Suprapubic skin (tissue), 4 donors: ENCODE measurements at places on chromosomes 7 and 10. TPM values are rescaled to one million over a fixed set of nuclear protein-coding genes. Genes with fewer than 3 reads are reported as not detected.
A peak's percentile ranks its signal among the peaks of the same experiment; 100 is the strongest.

- H3K4me1 ChIP-seq = no peaks in the 10 kb centered on the region
- no peak for DNase-seq
- no peaks in the 10 kb centered on the region for H3K36me3 ChIP-seq
- H3K27ac ChIP-seq = no peak overlapping the region
- no peak overlapping the region for H3K4me3 ChIP-seq
These were observed 230.6 kb upstream of the FZD8 start for GRCh38 chr10:35872671-35873070.

DNA sequence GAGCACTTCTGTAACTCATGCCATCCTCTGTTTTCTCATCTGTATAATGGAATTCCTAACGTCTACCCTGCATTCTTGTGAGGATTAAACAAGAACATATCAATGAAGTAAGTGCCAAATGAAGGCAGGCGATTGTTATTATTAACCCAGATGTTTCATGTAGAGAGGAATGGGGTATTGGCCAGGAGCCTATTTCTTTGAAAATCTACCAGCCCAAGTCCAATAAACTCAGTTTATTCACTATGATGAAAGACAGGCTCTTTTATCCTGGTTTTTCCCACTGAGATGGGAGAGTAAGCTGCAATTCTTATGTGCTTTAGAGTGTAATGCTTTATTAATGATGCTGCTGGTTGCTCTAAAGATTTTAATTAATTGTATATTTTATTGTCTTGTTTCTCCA lies 9.6 kb downstream of the CTTNBP2 start:
- DNase-seq = no peak
- H3K27ac ChIP-seq = no peak overlapping the region
- H3K27me3 ChIP-seq = no peaks in the 10 kb centered on the region
- H3K4me3 ChIP-seq = no peak overlapping the region

GRCh38 chr7:50217821-50218281 lies 86.7 kb upstream of the IKZF1 start:
- no peak overlapping the region for H3K27ac ChIP-seq
- H3K4me1 ChIP-seq = peaks cover 2% of the 10 kb centered on the region
- H3K27me3 ChIP-seq = no peaks in the 10 kb centered on the region

DNA sequence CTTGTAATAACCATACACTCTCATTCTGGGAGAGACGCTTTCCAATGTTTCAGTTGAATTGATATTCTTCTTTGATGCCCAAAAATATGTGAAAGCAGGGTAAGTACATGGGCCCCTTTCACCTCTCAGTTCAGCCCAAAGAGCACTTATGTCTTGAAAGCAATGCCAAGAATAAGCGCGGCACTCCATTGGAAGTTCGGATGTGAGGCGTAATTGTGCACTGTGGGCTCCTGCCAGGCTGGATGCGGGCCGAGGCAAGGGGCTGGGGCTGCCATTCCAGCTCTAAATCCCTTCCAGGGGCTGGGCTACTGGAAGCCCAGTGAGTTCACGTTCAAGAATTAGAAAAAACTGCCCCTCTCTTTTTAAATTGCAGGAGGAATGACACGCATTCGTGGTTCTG lies 113.8 kb downstream of the EBF3 start:
- no peak overlapping the region for H3K27ac ChIP-seq
- DNase-seq = peak; percentile 38
- peaks cover 4% of the 10 kb centered on the region for H3K36me3 ChIP-seq
- no peak overlapping the region for H3K4me3 ChIP-seq
- peaks cover 19% of the 10 kb centered on the region for H3K27me3 ChIP-seq
- peaks cover 3% of the 10 kb centered on the region for H3K4me1 ChIP-seq

DNA sequence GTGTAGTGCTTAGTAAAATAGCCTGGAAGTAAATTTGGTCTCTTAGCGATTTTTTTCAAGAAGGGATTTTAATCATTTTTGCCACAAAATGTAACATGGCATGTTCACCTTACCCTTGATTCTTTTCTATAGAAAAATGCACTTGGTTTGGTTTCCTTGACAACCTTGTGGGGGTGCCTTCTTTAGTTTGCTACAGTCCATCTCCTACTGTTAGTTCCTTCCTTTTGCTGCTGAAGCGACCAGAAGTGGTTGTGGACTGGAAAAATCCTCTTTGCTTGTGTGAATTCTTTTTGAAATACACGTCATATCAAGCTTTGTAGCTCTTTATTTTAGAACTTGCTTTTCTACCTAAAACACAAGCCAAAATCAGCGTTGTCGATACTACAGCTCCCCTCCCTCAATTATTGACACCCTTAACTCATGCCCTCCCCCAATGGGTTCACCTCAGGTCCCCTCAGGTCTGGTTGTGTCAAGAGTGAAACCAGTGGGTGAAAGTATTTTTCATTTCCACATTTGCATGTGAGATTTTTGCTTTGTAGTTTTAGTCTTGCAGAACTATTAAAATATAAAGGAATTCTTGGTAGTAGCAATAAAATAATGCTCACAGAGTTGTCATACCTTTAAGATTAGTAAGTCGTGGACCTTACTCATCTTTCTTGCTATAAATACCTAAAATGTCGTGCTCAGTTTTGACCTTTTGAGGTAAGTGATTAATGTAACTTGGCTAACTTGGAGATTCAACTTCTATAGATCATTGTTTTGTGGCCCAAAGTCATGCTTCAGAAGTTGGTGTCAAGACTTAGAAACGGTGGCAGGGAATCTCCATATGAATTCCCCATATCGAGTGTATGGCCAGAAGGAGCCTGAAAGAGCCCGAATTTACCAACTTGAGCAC lies 1.5 kb downstream of the ACTR3B start:
- no peaks in the 10 kb centered on the region for H3K36me3 ChIP-seq
- H3K27ac ChIP-seq = no peak overlapping the region
- H3K4me3 ChIP-seq = peak overlapping the region; percentile 86
- H3K27me3 ChIP-seq = no peaks in the 10 kb centered on the region
- H3K4me1 ChIP-seq = peaks cover 21% of the 10 kb centered on the region

DNA sequence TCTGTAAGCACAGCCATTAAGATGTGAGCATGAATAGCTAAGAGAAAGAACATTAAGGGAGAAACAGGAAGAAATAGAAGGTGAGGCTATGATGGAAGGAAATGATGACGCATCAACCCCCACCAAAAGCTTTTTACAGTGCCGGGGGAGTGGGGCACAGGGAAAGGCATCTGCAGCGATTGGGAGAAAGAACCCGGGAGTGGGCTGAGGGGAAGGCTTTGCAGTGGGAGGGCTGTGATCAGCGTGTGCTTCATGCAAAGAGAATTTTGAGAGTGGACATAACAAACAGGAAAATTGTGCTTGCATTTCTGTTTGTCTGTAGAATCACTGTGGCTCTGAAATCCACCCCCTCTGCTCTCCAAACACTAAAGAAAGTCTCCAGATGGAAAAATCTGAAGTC lies 250.8 kb downstream of the KCNMA1 start:
- no peak overlapping the region for H3K4me3 ChIP-seq
- no peak overlapping the region for H3K27ac ChIP-seq
- peaks cover 18% of the 10 kb centered on the region for H3K27me3 ChIP-seq
- H3K36me3 ChIP-seq = no peaks in the 10 kb centered on the region
- peaks cover 6% of the 10 kb centered on the region for H3K4me1 ChIP-seq
- no peak for DNase-seq

DNA sequence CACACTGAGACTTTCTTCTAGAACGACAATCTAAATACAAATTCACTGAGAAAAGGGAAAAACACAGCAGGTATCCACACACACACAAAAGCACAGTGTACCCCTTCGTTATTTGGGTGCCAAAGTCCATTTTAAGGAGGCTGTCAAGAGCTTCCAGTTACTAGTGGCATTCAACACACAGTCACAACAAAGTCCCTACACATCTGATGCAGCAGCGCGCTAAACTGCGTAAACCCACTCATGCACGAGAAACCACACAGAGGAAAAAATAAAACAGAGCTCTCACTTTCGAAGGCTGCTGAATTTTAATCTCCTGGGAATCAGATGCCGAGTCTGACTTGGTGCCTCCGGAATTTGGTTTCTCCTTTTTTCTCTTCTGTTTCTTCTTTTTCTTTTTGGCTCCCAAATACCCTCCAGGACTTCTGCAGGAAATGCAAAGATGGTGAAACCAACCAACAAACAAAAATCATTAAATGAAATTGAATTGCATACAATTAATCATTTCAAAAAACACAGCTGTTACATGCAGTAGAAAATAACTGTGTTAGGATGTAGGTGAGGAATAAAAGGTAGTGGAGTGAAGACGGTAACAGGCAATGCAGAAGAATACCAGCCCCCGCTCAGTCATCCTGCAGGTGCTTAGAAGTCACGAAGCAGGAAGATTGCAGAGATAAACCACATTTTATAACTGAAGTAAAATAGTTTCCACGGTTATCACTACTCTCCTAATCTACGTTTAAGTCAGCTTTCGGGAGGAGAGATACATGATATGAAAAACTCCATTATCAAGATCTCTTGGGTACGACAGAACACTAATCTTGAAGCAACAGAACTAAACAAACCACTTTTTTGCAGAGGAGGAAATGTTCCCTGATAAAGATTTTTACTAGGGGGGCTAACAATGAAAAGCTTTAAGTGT lies 27.1 kb downstream of the NMT2 start:
- H3K4me3 ChIP-seq = no peak overlapping the region
- no peaks in the 10 kb centered on the region for H3K27me3 ChIP-seq
- no peak overlapping the region for H3K27ac ChIP-seq

- no peak for DNase-seq
- H3K36me3 ChIP-seq = no peaks in the 10 kb centered on the region
- H3K4me1 ChIP-seq = no peaks in the 10 kb centered on the region
These were observed 151.5 kb downstream of the WDR11 start for GRCh38 chr10:121002586-121003205.

DNA sequence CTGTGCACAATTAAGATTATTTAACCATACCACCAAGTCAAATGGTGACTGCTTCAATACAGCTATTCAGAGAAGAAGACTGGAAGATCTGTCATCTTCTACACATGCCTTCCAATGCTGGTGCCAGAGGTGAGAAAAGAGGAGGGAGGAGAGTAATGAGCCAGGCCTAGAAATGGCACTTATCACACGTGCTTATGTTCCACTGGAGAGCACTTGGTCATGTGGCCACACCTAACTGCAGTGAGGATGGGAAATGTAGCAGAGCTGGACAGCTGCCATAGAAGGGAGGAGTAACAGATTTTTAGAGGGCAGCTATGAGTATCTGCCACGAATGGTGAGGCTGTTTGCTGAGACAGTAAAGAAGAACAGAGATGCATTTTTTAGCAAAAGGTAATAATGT lies 77.1 kb downstream of the MPLKIP start:
- H3K36me3 ChIP-seq = peaks cover 4% of the 10 kb centered on the region
- no peaks in the 10 kb centered on the region for H3K27me3 ChIP-seq
- H3K4me3 ChIP-seq = no peak overlapping the region
- no peak overlapping the region for H3K27ac ChIP-seq
- H3K4me1 ChIP-seq = peaks cover 4% of the 10 kb centered on the region
- DNase-seq = no peak

DNA sequence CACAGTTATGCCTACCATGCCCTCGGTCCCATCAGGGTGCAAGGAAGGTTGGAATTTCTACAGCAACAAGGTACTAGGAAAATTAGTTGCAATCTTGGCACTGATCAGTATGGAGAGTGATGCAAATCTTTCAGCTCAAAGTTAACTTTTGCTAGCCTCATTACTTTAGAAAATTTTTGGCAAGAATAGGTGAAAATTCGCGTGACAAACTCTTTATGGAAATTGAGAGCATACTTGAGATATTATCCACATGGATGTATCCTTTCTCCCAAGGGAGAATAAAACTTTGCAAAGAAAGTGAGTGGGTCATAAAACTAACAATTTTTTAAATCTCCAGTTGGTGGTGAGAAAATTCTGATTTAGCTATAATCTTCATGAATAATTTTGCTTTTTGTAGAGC lies 71.1 kb upstream of the SLC39A12 start:
- no peaks in the 10 kb centered on the region for H3K36me3 ChIP-seq
- no peak overlapping the region for H3K4me3 ChIP-seq
- DNase-seq = no peak

DNA sequence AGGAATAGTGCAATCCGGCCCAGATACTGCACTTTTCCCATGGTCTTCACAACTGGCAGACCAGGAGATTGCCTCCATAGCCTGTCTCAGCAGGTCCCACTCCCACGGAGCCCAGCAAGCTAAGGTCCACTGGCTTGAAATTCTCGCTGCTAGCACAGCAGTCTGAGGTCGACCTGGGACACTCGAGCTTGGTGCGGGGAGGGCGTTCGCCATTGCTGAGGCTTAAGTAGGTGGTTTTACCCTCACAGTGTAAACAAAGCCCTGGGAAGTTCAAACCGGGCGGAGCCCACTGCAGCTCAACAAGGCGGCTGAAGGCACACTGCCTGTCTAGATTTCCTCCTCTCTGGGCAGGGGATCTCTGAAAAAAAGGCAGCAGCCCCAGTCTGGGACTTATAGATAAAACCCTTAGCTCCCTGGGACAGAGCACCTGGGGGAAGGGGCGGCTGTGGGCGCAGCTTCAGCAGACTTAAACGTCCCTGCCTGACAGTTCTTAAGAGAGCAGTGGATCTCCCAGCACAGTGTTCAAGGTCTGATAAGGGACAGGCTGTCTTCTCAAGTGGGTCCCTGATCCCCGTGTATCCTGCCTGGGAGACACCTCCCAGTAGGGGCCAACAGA lies 293.5 kb upstream of the GALNT17 start:
- no peak overlapping the region for H3K4me3 ChIP-seq
- no peak overlapping the region for H3K27ac ChIP-seq

DNA sequence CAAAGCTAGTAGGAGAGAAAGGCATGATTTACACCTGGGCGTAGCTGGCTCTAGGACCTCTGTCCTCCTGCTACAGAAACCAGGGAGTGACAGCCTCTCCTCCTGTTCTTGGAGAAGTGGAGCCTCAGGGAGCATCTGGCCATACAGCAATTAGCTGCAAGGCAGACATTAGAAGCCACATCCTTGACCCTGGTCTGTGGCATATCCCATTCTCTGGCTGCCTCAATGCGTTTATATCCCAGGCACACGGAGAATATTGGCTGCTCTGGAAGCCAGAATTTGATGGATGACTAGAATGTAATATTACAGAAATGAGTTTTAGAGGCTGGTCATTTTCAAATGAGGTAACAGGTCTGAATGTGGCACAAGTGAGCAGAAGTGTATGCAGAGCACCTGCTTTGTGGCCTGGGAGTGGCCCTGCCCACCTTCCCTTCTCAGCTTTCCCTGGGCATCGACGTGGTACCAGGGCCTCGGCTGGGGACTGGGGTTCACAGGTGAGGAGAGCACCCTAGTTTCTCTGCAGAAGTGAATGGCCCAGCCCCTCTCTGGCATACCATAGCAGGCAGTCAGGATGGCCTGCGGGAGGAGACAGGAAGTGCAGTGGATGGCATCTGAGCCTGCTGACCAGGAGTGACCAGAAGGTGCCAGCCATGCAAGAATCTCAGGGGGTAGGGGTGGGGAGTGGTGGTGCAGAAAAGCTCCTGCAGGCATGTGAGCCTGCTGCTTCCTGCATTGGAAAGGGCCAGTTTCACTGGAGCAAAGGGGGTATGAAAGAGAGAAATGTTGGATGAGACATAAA lies 367.2 kb upstream of the ZNF32 start:
- H3K4me3 ChIP-seq = no peak overlapping the region
- peak overlapping the region; percentile 59 for H3K27ac ChIP-seq
- peaks cover 22% of the 10 kb centered on the region for H3K4me1 ChIP-seq
- H3K36me3 ChIP-seq = no peaks in the 10 kb centered on the region

GRCh38 chr7:25617673-25618072 lies 389.4 kb upstream of the NPVF start:
- DNase-seq = no peak
- no peak overlapping the region for H3K4me3 ChIP-seq
- H3K27me3 ChIP-seq = no peaks in the 10 kb centered on the region
- no peaks in the 10 kb centered on the region for H3K36me3 ChIP-seq
- peaks cover 9% of the 10 kb centered on the region for H3K4me1 ChIP-seq
- H3K27ac ChIP-seq = no peak overlapping the region

AFAP1L2 gene
- 16.1 TPM for total RNA-seq

FAM180A gene
- 5.8 TPM for total RNA-seq

UPK3B gene
- total RNA-seq = 7.5 TPM

C10orf67 gene
- 1.5 TPM for total RNA-seq

PTN gene
- total RNA-seq = 6.9 TPM

NUTM2A gene
- total RNA-seq = 2.8 TPM

GIMAP6 gene
- 16.3 TPM for total RNA-seq

LIPJ gene
- 0.44 TPM for total RNA-seq

KCNH2 gene
- total RNA-seq = not detected

PAPOLB gene
- total RNA-seq = not detected

ADRB1 gene
- 1.1 TPM for total RNA-seq
